Activated T-helper 1 cell treated with anti-CD3 and anti-CD28 coated beads, Interleukin-2, amount 50 U/mL, for 16 hours (primary cell): ENCODE measurements at places on chromosomes 5 and 9.

- no peak for DNase-seq
Observed at GRCh38 chr9:104872656-104873488, 55.1 kb downstream of the ABCA1 start.

- no peak for DNase-seq
Observed at GRCh38 chr9:111648066-111648465, 13.3 kb upstream of the GNG10 start.

GRCh38 chr5:39717176-39717897 is 292.6 kb upstream of the DAB2 start:
- DNase-seq, result no peak

DNA sequence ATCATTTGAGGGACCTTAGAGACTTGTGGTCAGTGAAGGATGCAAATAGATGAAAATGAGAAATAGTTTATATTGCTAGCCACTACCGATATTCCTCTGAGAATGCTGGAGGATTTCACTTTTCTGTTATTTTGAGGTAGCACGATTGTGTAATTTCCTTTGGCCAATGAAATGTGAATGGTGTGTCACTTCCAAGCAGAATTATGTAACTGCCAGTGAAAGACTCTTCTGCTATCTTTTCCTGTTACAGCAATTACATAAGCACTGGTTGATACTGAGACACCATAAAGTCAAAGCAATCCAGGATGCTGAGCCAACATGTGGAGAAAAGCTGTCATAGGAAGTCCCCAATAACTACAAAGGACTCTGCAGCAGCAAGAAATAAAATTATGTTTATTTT is 3.6 kb upstream of the PCDHA2 start:
- DNase-seq, result no peak

- no peak for DNase-seq
Observed at GRCh38 chr9:6910032-6910431, 152.3 kb downstream of the KDM4C start.

GRCh38 chr9:71544464-71544863 is 223.8 kb downstream of the CEMIP2 start:
- DNase-seq, result no peak
